Activated effector memory CD4-positive, alpha-beta T cell treated with anti-CD3 and anti-CD28 coated beads, Interleukin-2, amount 50 U/mL, for 16 hours (primary cell): ENCODE measurements at places on chromosomes 2 and 18.
A peak's percentile ranks its signal among the peaks of the same experiment; 100 is the strongest.

DNA sequence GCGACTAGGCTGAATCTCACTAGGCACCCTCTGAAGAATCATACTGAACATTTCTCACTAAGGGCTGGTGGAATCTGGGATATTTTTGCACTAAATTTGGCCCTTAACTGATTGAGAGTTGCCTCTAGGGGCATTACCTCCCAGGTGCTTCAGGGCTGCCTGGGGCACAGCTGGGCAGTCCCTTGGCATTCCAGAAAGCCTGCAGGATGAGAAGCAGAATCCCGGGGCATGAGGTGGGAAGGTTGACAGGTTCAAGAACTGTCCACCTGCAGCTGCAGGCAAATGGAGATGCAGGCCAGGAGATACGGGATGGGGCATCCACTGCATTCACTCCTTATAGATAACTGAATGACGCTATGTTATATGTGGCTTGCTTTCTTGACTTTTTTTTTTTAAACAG lies 7.4 kb downstream of the RESP18 start:
- DNase-seq, result no peak

- DNase-seq, result no peak
Measured at GRCh38 chr2:62653582-62654422, 51.7 kb upstream of the EHBP1 start.

GRCh38 chr2:215542690-215543089 lies 106.8 kb upstream of the FN1 start:
- DNase-seq, result no peak

GRCh38 chr2:46549166-46549844 lies 69.9 kb downstream of the TMEM247 start:
- DNase-seq, result no peak

GRCh38 chr2:17816396-17817245 lies at the start of gene MSGN1:
Gene MSGN1, plus strand, starts transcription at chr2:17816460. Its CDS starts 59 bp downstream, at chr2:17816519.
- DNase-seq, result no peak

DNA sequence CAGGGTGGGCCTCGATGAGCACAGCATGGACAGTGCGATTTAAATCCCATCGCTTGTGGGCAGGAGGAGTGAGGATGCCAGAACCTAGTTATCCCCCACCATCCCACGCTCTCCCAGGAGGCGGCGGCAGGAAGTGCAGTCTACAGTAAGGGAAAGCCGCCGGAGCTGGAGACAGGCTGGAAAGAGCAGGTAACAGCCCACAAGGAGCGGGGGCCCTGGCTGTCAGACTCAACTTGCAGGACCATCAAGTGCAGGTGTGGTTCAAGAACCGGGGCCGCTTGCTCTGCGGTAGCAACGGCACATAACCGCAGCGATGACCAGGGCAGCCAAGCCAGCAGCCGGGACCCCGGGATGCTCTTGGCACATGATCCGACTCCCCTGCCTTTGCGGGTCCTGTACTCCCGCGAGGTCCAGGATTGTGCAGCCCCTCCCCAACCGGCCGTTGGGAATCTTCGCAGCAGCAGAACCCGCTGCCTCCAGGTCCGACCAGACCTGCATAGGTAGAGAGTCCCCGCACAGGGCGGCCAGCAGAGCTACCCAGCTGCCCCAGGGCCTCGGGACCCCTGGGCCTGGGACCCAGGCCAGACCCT lies 82.1 kb downstream of the BIN1 start:
- DNase-seq, result no peak

- no peak for DNase-seq
Measured at GRCh38 chr2:32005371-32005976, 5.3 kb downstream of the MEMO1 start.

DNA sequence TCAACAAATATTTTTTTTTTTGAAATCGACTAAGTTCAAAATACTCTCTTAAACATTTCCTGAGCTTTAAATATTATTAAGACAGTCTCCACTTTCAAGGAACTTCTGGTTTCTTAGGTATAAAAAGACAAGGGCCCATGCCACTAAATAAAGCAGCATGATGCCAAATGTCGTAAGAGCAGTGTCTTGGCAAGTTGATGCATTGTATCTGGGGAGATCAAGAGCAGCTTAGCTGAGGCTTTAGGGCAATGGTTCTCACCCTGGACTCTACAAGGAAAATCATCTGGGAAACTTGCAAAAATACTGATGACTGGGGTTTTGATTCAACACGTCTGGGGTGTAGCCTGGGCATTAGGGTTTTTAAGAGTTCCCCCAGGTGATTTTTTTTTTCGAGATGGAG lies 41.3 kb downstream of the COL4A3 start:
- DNase-seq, result no peak

DNA sequence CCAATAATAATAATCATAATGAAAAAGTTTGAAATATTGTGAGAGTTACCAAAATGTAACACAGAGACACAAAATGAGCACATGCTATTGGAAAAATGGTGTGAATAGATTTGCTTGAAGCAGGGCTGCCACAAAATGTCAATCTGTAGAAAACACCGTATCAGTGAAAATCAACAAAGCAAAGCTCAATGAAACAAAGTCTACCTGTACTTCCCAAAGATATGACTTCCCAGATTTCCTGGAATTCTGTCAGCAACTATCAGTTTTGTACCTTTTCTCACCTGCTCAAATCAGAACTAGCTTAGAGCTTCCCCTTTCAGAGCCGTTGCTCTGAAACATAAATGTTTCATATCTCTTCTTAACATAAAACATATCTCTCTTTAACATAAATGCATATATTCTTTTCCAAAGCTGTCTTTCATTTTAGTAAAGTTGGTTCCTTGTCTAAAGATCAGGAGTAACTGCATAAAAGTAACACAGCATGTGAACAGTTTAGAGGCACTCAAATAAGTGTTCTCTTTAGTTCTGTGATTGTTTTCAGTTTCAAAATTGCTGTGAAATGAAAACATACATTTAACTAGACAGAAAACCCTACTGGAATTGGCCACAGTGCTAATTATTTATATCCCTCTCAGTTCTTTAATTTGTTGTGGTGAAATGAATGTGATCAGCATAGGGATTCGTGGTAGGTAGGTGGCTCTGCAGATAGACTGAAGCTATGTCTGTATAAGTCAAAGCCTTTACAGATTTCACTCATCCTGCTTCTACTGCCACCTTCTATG lies 262.5 kb downstream of the KCNJ3 start:
- no peak for DNase-seq

GRCh38 chr18:78034755-78035154 lies 785.1 kb downstream of the GALR1 start:
- DNase-seq, result no peak

DNA sequence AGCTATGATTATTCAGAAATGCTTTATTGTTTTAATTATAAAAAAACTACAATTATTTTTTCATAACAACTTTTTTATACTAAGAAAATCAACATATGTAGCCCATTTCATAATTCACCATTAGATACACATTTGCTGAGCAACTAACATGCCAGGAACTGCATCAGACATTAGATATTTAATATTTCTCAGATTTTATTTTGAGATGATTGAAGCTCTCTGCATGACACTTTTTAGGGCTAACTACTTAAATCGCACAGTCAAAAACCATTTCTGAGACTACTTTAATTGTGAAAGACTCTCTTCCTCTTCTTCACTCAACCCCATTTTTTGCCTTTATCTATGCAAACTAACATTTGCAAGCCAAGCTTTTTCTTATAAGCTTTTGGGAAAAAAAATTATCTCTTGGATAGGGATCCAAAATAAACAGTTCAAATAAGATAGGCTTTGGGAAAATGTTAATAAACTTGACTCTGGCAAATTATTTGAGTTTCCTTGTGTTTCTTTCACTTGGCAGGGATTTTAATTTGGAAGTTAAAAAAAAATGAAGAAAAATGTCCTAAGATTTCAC lies 9.1 kb upstream of the COL3A1 start:
- no peak for DNase-seq

- no peak for DNase-seq
Measured at GRCh38 chr2:160507464-160507863, 13.9 kb upstream of the RBMS1 start.

DNA sequence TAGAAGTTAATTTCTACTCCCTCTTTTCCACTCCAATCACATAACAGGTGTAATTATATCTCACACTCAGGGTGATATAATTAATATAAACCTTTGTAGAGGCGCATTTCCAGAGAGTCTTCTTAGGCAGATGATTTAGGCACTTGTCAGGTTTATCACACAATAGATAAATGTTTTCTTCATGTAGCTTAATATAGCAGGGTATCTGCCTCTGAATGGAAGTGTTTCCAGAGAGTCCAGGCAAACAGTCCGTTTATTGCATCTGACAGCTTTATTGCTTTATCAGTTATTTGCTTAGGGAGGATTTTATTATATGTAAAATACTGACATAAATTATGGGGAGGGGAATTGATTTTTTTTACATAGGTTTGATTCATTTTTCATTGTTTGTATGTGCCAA lies 766.3 kb downstream of the SLC4A3 start:
- no peak for DNase-seq

GRCh38 chr2:71891155-71891554 lies 256.5 kb downstream of the CYP26B1 start:
- peak; percentile 58 for DNase-seq

DNA sequence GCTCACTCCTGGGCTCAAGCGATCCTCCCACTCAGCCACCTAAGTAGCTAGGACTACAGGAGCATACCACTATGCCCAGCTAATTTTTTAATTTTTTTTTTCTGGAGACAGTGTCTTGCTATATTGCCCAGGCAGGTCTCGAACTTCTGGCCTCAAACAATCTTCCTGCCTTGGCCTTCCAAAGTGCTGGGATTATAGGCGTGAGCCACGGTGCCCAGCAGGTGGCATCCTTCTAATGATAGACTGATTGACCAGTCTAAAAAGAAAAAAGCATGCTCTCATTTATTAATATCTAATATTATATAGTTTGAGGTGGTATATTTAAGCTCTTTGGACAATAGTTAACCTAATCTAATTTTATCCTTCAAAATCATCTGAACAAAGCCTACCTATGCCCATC lies 198.6 kb downstream of the CAMKMT start:
- DNase-seq, result no peak

GRCh38 chr2:184534986-184535385 lies 63.3 kb upstream of the ZNF804A start:
- DNase-seq, result no peak

GRCh38 chr18:1652018-1652417 lies 747.3 kb downstream of the ADCYAP1 start:
- no peak for DNase-seq

- DNase-seq, result no peak
Measured at GRCh38 chr2:45260946-45261345, 251.7 kb upstream of the SIX2 start.

DNA sequence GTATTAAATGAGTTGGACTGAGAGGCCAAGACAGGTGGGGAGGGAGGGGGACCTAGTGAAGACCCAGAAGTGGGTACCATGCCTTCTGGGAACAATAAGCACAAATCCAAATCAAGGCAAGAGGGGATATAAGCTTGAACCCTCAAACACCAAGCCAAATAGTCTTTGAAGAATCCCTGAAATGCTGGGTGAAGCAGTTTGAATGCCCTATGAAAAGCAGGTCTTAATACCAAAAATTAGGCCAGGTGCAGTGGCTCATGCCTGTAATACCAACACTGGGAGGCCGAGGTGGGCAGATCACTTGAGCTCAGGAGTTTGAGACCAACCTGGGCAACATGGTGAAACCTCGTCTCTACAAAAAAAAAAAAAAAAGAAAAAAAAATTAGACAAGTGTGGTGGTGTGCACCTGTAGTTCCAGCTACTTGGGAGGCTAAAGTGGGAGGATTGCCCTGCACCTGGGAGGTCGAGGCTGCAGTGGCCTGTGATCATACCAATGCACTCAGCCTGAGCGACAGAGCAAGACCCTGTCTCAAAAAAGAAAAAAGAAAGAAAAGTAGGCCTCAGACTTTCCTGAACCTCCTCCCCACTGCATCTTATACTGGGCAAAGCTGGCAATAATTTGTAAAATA lies 3.5 kb downstream of the PCBP1 start:
- no peak for DNase-seq

GRCh38 chr2:37355735-37356134 lies 11.3 kb downstream of the QPCT start:
- no peak for DNase-seq

GRCh38 chr2:113098532-113098931 lies 28.9 kb upstream of the IL1RN start:
- no peak for DNase-seq

DNA sequence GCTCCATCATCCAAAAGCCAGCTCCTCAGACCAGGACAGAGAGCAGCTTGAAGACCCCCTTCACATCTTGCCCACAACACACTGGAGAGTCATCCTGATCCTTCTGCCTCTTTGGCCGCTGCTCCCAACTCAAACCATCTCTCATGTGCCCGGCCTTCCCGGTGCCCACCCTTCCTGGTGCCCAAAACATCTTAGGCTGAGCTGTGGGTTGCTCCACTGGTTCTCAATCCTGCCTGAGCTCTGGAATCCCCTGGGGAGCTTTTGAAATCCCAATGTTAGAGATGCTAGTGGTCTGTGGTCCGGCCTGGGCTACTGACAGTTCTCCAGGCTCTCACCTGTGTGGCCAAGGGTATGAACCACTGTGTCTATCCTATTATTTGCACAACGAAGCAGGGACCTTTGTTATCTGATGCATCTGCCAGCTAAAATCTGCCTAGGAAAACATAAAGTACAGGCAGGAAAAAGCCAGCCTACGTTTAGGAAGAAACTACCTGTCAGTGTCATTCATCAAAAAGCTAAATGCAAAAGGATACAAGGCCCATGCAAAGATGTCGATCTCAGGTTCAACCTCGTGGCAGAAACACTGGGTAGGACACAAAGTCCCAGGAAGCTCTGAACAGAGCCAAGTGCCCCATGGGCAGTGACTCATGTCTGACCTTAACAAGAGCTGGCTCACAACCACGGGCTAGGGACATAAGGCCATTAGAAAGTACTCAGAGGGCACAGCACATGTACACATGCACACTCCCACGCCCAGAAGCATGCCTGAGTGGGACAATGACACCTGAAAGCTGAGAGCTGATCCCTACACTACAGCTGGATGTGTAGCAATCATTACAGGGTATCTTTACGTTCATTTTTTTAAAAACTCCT lies 30.8 kb downstream of the TBC1D8 start:
- no peak for DNase-seq

DNA sequence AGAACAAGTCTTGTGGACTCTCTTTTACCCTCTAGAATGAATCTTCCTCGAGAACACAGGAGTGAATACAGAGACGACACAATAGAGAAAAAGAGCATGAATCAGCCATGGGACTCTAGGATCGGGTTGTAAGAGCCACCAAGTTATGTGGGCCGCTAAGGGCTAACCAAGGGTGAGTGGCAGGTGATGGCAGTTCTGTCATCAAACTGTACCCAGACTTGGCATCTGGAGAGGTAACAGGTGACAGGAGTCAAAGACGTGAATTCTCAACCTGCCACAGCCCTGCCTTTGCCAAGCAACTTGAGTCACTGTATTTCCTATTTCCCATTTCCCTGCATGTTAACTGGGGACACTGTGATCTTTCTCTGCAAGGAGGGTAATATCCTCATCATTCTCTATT lies 11.2 kb downstream of the SERPINE2 start:
- DNase-seq, result no peak

- no peak for DNase-seq
Measured at GRCh38 chr2:161710131-161710915, 86.1 kb downstream of the SLC4A10 start.

DNA sequence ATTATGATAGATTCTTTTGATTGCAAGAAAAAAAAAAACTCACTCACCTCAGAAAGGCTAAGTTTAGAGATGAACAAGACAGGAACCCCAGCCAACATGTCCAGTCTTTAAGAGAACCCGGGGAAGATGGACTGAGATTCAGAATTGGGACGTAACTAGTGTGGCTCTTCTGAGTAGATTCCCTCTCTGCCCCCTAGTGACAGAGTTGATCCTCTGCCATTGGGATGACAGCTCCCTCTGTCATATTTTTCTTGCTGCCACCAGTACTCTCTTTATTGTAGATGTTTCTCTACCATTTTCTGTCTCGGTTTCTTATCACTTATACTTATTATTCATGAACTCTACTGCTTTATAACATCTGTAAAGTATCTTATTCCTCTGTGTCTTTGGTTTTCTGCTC lies 77.7 kb downstream of the GULP1 start:
- DNase-seq, result no peak
